ENCODE measurements at places on chromosomes 1 and 21.

- DNase-seq: no peak
Observed at GRCh38 chr1:214460304-214460916, 91.0 kb downstream of the PTPN14 start.

GRCh38 chr1:38818175-38818976 is 41.2 kb downstream of the RRAGC start:
- peak; percentile 31 for DNase-seq

- no peak for DNase-seq
Observed at GRCh38 chr1:94974824-94975223, 47.9 kb upstream of the CNN3 start.

GRCh38 chr1:2778220-2778592 is 23.3 kb downstream of the TTC34 start:
- no peak for DNase-seq

Measured in SJCRH30 (cell line).